ENCODE measurements at places on chromosomes 12 and 14. TPM values are rescaled to one million over a fixed set of nuclear protein-coding genes. Genes with fewer than 3 reads are reported as not detected.

GRCh38 chr14:96578619-96579018 lies 76.4 kb downstream of the PAPOLA start:
- H3K4me1 ChIP-seq, result peaks cover 11% of the 10 kb centered on the region
- no peak overlapping the region for H3K4me3 ChIP-seq
- no peak overlapping the region for H3K27ac ChIP-seq
- DNase-seq, result no peak

C3AR1 gene
- total RNA-seq, result 12.2 TPM

FOXN4 gene
- total RNA-seq, result not detected

DNA sequence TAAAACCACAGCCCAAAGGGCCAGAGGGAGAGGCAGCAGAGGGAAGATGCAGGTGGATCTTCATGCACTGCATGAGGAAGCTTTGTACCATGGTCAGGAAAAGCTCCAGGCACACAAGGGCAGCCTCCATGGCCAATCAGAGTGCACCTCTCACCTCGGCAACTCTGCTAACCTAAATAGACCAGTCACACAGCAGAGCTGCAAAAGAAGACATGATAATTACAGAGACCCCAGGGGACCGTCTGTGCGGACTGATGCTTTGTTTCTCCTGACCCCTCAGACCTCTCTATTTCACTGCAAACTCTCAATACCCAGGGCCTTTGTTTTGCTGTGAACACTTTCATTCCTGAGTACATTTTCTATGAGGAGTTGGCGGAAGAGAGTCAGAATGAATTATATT lies 10.7 kb upstream of the TCL1B start:
- no peak for DNase-seq
- peaks cover 20% of the 10 kb centered on the region for H3K27me3 ChIP-seq
- no peak overlapping the region for H3K4me3 ChIP-seq
- no peak overlapping the region for H3K27ac ChIP-seq
- H3K36me3 ChIP-seq, result no peaks in the 10 kb centered on the region
- H3K4me1 ChIP-seq, result no peaks in the 10 kb centered on the region

DNA sequence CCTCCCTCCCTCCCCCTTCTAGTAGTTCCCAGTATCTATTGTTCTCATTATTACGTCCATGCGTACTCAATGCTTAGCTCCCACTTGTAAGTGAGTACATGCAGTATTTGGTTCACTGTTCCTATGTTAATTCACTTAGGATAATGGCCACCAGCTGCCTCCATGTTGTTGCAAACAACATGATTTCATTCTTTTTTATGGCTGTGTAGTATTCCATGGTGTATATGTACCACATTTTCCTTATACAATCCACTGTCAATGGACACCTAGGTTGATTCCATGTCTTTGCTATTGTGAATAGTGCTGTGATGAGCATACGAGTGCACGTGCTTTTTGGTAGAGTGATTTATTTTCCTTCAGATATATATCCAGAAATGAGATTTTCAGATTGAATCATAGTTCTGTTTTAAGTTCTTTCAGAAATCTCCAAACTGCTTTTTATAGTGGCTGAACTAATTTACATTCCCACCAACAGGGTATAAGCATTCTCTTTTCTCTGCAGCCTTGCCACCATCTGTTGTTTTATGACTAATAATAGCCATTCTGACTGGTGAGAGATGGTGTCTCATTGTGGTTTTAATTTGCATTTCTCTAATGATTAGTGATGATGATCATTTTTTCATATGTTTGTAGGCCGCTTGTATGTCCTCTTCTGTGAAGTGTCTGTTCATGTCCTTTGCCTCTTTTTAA lies 17.9 kb upstream of the CLEC7A start:
- H3K4me3 ChIP-seq, result no peak overlapping the region
- DNase-seq, result no peak
- H3K4me1 ChIP-seq, result peaks cover 1% of the 10 kb centered on the region

CAPS2 gene
- 4.1 TPM for total RNA-seq

GRCh38 chr12:120488057-120488640 lies 7.8 kb upstream of the DYNLL1 start:
- peaks cover 2% of the 10 kb centered on the region for H3K36me3 ChIP-seq
- no peak overlapping the region for H3K27ac ChIP-seq
- no peaks in the 10 kb centered on the region for H3K4me1 ChIP-seq
- H3K27me3 ChIP-seq, result no peaks in the 10 kb centered on the region
- no peak overlapping the region for H3K4me3 ChIP-seq

TTC6 gene
- not detected for total RNA-seq

GRCh38 chr12:29242921-29243431 lies 93.9 kb downstream of the FAR2 start:
- H3K4me3 ChIP-seq, result no peak overlapping the region
- no peak for DNase-seq
- H3K4me1 ChIP-seq, result peaks cover 24% of the 10 kb centered on the region

GRCh38 chr12:50055831-50056638 lies 1.4 kb upstream of the ASIC1 start:
- peaks cover 58% of the 10 kb centered on the region for H3K27me3 ChIP-seq
- H3K4me1 ChIP-seq, result peaks cover 28% of the 10 kb centered on the region
- no peak overlapping the region for H3K27ac ChIP-seq
- peak; percentile 56 for DNase-seq
- H3K4me3 ChIP-seq, result peak overlapping the region; percentile 25
- no peaks in the 10 kb centered on the region for H3K36me3 ChIP-seq

DNA sequence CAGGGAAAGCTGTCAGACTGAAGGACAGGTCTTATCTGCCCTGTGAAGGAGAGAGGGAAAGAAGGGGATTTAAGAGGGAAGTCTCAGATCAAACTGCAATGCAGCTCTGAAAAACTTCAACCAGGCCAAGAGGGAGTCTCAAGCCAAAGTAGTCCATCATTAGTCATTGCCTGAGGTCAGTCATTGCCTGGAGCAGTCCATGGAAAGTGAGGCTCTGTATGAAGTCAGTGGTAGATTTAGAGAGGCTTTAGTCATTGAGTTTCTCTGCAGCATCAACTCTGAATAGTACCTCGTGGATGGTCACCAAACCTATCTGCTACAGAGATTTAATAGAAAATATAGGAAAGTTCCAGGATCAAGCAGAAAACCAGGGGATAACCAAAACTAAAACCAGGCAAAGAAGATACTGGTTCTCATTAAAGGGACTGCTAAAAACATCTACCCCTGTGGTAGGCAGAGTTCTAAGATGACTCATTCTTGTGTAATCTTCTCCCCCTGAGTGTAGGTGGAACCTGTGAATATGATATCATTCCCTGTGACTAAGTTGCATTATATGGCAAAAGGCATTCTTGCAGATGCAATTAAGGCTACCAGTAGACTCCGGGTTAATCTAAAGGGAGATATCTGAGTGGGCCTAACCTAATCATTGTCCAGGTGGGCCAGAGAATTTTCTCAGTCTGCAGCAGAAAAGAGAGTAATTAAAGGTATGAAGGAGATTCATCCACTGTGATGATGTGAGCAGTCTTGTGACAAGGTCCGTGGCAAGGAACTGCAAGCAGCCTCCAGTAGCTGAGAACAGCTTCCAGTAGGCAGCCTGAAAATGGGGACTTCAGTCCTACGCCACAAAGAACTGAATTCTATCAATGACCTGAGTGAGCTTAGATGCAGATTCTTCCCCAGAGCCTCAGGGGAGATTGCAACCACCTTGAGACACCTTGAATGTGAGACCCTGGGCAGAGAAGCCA lies 123.1 kb downstream of the GALC start:
- no peak for DNase-seq
- no peak overlapping the region for H3K4me3 ChIP-seq
- no peaks in the 10 kb centered on the region for H3K27me3 ChIP-seq
- no peaks in the 10 kb centered on the region for H3K36me3 ChIP-seq
- no peaks in the 10 kb centered on the region for H3K4me1 ChIP-seq
- H3K27ac ChIP-seq, result no peak overlapping the region

- H3K4me1 ChIP-seq, result peaks cover 2% of the 10 kb centered on the region
- no peak for DNase-seq
- peaks cover 7% of the 10 kb centered on the region for H3K36me3 ChIP-seq
- H3K27ac ChIP-seq, result no peak overlapping the region
- no peak overlapping the region for H3K4me3 ChIP-seq
Observed at GRCh38 chr12:117091758-117092510, 7.3 kb downstream of the TESC start.

DNA sequence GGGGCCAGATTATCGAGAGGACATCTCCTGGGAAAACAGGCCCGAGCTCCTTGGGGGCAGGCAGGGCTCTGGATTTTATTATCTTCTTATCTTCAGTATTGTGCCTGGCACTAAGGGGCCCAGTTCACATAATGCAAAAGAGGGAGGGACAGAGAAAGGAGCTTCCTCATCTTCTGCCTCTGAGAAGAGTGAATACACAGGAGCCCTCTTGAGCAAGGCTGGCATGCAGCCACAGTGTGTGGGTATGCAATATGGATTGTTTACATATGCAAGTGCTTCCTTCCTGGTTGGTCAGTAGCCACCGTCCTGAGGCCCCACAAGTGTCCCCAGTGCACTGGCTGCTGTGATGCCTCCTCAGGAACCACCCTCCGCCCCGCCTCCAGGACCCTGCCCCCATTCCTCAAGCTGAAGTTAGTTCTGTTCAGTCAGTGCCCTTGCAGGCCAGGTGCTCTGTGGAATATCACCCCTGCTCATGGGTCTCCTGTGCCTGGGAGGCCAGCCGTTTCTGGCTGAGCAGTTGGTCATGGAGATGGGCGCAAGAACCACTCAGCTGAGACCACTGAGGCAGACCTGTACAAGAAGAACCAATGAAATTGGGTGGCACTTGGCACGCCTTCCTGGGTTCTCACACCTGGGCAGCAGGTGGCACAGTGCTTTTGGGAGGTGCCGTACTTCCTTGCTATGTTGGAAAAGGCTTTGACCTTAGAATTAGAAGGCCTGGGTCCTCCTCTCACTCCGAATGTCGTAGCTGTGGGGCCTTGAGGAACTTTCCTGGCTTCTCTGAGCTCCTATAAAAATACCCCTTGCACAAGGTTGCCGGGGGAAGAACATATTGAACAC lies 35.1 kb upstream of the ACTN1 start:
- H3K4me3 ChIP-seq, result no peak overlapping the region
- H3K27ac ChIP-seq, result no peak overlapping the region
- H3K27me3 ChIP-seq, result peaks cover 3% of the 10 kb centered on the region
- no peaks in the 10 kb centered on the region for H3K36me3 ChIP-seq
- H3K4me1 ChIP-seq, result peaks cover 8% of the 10 kb centered on the region
- DNase-seq, result no peak

GRCh38 chr12:108789546-108789945 lies 58.2 kb upstream of the CORO1C start:
- DNase-seq, result no peak
- no peak overlapping the region for H3K27ac ChIP-seq
- peaks cover 34% of the 10 kb centered on the region for H3K36me3 ChIP-seq
- H3K4me1 ChIP-seq, result no peaks in the 10 kb centered on the region

GRCh38 chr14:37668646-37669045 lies 73.2 kb downstream of the TTC6 start:
- no peak overlapping the region for H3K4me3 ChIP-seq
- no peak overlapping the region for H3K27ac ChIP-seq
- H3K27me3 ChIP-seq, result no peaks in the 10 kb centered on the region
- no peaks in the 10 kb centered on the region for H3K4me1 ChIP-seq
- H3K36me3 ChIP-seq, result no peaks in the 10 kb centered on the region
- DNase-seq, result no peak

LRP1-AS gene
- not detected for total RNA-seq

NKX2-8 gene
- total RNA-seq, result not detected

DNA sequence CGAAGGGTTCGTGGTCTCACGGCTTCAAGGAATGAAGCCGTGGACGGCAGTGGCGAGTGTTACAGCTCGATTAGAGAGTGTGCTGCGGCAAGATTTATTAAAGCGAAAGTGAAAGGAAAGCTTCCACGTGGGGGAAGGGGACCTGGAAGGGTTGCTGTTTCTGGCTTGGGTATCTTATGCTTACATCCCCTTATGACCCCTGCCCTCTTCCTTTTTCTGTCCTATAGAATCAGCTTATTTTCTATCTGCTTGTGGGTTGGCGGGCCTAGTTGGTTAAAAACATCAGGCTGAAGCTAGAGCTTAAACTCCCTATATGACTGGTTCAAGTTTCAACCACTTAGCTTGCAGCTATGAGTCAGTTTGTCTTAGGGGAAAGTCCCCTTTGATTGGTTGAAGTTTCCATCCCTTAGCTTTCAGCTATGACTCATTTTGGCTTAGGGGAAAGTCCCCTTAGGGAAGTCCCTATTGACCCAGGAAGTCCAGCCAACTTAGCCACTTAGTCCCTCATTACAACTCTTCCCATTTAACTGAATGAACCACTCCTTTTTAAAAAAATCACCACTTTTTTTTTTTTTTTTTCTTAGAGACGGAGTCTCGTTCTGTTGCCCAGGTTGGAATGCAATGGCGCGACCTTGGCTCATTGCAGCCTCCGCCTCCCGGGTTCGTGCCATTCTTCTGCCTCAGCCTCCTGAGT lies 1494.7 kb upstream of the TMEM132C start:
- peaks cover 45% of the 10 kb centered on the region for H3K36me3 ChIP-seq
- H3K27me3 ChIP-seq, result no peaks in the 10 kb centered on the region
- peak overlapping the region; percentile 90 for H3K4me3 ChIP-seq
- DNase-seq, result peak; percentile 63
- peaks cover 37% of the 10 kb centered on the region for H3K4me1 ChIP-seq
- H3K27ac ChIP-seq, result peak overlapping the region; percentile 96

DNA sequence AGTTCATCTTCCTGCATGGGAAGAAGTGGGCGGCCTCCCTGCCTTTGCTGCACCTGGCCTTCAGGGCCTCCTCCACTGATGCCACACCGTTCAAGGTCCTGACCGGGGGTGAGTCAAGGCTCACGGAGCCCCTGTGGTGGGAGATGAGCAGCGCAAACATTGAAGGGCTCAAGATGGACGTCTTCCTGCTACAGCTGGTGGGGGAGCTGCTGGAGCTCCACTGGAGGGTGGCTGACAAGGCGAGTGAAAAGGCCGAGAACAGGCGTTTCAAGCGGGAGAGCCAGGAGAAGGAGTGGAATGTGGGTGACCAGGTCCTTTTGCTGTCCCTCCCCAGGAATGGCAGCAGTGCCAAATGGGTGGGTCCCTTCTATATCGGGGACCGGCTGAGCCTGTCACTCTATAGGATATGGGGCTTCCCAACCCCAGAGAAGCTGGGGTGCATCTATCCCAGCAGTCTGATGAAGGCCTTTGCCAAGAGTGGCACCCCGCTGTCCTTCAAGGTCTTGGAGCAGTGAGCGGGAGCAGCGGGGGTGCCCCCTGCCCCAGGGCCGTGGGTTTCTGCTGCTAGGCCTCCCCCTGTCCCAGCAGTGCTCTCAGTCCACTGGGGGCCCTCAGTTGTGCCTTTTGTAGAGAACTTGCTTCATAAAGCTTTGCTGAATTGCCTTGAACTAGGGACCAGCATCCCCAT lies 12.4 kb downstream of the CBLN3 start:
- H3K36me3 ChIP-seq, result no peaks in the 10 kb centered on the region
- H3K27me3 ChIP-seq, result no peaks in the 10 kb centered on the region
- DNase-seq, result no peak
- no peak overlapping the region for H3K27ac ChIP-seq

DNA sequence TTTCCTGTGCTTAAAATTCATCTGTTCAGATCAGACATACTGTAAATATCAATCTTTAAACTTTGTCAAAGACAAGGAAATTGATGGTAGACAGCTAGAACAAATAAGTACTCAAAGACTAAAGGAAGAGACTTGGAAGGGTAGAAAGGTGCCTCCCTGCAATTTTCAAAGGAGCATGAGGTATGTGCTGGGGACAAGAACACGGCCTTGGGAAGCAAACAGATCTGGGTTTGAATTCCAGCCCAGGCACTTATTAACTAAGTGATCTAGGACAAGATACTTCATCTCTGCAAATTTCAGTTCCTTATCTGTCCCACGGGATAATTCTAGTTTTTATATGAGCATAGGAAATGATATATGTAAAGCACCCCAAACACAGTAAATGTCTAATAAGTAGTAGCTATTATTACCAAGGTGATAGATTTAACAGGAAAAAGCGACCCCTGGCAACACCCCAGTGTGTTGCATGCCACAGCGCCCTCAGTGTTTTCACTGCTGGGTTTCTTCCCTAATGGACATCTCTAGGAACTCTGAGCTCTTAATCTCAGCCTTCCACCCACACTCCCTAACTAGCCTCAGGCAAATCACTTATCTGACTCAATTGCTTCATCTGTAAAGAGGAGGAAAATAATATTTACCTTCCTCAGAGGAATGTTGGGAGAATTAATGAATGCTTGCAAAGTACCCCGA lies 44.7 kb upstream of the BMP4 start:
- no peaks in the 10 kb centered on the region for H3K4me1 ChIP-seq
- no peak for DNase-seq
- no peaks in the 10 kb centered on the region for H3K36me3 ChIP-seq

All from activated CD4-positive, alpha-beta memory T cell treated with anti-CD3 and anti-CD28 coated beads, Interleukin-2, amount 10 ng/mL, durations not matched to agents 7 days and 5 days (primary cell).